ENCODE measurements at places on chromosomes 16 and 17.
A peak's percentile ranks its signal among the peaks of the same experiment; 100 is the strongest.

- DNase-seq = no peak
Measured at GRCh38 chr16:88999457-89000206, 22.6 kb upstream of the CBFA2T3 start.

- peak; percentile 50 for DNase-seq
Measured at GRCh38 chr16:85615014-85615851, 2.1 kb downstream of the GSE1 start.

- DNase-seq = no peak
Measured at GRCh38 chr17:7334938-7335538, 1.3 kb upstream of the ACAP1 start.

GRCh38 chr17:27376637-27377547 lies 79.4 kb upstream of the KSR1 start:
- no peak for DNase-seq

DNA sequence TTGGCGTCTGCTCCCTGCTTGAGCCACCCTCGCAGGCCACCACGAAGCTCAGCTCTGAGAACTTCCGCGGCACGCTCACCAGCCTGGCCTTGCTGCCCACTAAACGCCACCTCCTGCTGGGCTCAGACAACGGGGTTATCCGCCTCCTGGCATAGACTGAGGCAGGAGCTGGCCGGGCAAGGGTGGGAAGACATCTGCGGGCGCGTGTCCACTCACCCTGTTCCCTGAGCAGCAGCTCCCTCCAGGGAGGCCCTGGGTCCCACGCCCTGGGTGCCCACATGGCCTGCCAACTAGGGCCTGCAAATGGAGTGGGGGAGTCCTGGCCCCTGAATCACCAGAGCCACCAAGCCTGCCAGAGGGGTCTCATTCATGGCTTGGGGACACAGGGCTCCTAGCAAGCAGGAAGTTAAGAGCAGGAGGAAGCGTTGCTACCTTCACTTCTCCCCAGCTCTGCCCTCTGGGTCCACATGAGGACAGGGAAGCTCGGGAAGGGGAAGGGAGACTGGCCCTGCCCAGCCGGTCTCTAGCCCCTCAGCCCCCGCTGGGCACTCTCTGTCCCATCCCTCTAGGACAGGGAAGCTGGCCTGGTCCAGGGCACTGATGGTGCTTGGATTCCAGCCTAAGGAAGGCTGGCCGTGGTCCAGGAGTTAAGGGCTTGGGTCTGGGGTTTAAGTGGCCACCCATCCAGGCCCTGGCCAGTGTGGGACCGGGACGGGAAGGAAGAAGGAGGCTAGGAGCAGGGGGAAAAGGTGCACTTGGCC lies 5.0 kb upstream of the SERPINF2 start:
- no peak for DNase-seq

GRCh38 chr16:69904495-69905170 lies 46.5 kb upstream of the CLEC18A start:
- no peak for DNase-seq

- DNase-seq = no peak
Measured at GRCh38 chr17:39536468-39536867, 71.3 kb downstream of the NEUROD2 start.
